ENCODE measurements at places on chromosomes 16 and 17.

DNA sequence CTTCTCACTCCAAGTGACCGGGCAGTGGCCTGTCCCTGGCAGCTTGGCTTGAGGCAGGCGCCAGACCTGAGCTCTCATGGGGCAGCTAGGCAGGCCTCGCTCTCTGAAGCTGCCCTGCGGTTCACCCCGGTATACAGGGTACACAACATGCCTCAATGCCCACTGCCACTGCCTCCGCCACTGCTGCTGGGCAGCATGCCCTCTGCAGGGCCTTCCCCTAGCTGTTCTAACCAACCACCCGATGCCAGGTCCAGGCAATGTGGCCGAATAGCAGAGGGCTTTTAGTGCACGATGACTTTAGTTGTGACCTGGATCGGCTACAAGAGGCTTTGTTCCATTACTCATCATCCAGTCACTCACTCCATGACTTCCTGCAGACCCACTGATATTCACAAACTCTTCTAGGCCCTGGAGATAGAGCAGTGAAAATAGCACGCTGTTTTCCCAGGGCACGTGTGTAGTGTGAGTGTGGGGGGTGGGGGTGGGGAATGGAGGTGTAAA lies 19.7 kb downstream of the CDC42EP4 start:
- DNase-seq = no peak

- DNase-seq = no peak
Observed at GRCh38 chr17:14864127-14864526, 401.0 kb downstream of the PMP22 start.

DNA sequence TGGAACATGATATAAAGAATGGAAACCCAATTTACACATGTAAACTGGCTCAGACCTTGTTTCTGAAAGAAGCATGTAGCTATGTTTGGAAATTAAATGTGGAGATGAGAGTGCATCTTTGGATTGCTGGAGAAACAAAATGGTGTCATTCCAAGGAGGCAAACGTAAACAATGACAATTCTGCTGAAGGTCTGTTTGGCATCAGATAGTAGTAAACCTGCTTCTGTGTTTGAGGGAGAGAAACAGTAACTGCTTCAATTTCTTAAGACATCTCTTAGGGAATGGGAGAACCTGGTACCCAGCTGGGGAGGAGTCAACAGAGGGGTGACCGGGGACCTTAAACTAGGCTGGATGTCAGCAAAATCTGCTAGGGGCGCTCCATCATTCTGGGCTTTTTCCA lies 23.5 kb downstream of the GPRC5B start:
- no peak for DNase-seq

GRCh38 chr17:70084476-70084875 lies 9.5 kb downstream of the KCNJ16 start:
- no peak for DNase-seq

GRCh38 chr17:42651392-42651791 lies 7.7 kb upstream of the TUBG2 start:
- no peak for DNase-seq

GRCh38 chr16:83312718-83313245 lies 495.0 kb upstream of the HSBP1 start:
- no peak for DNase-seq

GRCh38 chr16:9395958-9396359 lies 304.5 kb downstream of the HAPSTR1 start:
- no peak for DNase-seq

DNA sequence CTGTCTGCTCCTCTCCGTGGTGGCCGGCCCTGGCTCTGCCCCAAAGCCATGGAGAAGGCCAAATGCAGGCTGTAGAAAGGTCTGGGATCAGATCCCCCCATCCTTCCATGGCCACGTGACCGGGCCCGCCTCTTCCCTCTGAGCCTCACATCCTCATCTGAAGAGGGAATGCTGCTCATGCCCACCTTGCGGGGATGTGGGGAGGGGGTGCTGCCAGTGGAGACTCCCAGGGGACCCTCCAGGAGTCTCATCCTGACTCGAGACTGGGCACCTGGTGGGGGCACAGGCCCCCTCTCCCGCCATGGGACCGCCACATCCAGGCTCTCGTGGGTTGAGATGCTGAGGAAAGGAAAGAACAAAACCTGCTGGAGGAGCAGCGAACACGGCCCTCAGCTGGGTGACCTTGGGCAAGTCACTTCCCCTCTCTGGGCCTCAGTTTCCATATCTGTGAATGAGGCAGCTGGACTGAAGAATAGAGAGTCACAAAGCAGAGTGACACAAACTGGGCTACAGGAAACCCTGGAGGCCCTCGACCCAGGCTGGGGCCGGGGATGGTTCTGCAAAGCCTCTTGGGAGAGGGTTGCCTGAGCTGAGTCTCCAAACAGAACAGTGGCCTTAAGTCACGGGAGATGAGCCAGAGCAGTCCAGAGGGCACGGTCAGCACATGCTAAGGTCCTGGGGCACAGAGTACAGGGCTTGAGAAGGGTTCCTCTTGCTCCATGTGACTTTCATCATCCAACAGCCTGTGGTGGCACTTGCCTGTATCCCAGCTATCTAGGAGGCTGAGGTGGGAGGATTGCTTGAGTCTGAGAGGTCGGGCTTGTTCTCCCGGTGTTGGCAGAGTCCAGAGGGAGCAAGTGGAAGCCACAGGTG lies 30.1 kb downstream of the SOCS1 start:
- no peak for DNase-seq

DNA sequence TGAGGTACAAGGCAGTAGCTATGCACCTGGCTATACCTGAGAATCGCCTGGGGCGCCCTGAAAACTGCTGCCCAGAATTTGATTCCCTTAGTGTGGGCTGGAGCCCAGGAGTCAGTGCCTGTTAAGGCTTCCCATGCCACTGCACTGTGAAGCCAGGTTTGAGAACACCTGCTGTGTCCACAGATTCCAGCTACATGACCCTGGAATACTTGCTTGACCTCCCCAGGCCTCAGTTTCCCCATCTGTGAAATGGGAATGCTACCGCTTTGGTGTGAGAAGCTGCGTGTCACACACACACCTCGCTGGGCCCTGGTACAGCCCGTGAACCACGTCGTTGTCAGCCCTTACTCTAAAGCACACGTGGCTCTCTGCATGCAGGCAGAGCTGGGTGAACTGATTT lies 271.0 kb downstream of the C16orf95 start:
- no peak for DNase-seq

DNA sequence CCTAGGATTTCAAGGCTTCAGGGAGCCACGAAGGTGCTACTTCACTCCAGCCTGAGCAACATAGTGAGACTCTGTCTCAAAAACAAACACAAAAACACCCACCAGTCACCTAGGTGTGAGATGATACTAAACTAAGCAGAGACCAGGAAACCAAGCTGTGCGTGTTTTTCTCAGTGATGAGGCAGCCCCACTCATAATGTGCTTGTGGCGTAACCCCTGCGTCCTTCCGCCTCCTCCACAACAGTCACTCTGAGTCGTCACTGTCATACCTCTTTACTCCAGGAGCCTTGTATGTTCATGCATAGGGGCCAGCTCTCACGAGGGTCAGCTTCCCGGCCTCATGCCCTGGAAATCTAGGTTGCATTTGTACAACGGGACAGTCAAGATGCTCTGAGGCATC lies 31.1 kb upstream of the SLC47A1 start:
- DNase-seq = peak; percentile 33

- DNase-seq = no peak
Observed at GRCh38 chr16:11016993-11017392, 72.6 kb downstream of the CLEC16A start.

DNA sequence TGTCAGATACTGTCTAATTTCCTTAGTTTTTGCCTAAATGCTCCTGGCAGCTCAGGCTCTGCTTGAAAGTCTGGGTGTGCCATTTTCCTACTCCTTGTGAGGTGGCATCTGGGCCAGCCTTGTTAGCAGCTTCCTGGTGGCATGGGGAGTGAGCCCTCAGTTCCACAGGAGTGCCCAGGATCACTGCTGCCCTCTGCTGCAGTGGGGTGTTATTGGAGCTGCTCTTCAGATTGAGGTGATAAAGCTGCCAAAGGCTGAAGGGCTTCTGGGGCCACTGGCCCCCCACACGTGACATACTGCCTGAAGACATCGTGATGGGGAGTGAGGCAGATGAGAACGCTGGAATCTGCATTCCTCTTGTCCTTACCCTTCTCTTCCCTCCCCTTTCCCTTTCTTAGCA lies 27.4 kb downstream of the CEP95 start:
- no peak for DNase-seq

- no peak for DNase-seq
Observed at GRCh38 chr16:81564421-81564911, 119.9 kb downstream of the CMIP start.

- DNase-seq = no peak
Observed at GRCh38 chr16:22874394-22874793, 60.4 kb downstream of the HS3ST2 start.

GRCh38 chr17:28406473-28406814 lies 432 bp upstream of the SLC46A1 start:
- no peak for DNase-seq

DNA sequence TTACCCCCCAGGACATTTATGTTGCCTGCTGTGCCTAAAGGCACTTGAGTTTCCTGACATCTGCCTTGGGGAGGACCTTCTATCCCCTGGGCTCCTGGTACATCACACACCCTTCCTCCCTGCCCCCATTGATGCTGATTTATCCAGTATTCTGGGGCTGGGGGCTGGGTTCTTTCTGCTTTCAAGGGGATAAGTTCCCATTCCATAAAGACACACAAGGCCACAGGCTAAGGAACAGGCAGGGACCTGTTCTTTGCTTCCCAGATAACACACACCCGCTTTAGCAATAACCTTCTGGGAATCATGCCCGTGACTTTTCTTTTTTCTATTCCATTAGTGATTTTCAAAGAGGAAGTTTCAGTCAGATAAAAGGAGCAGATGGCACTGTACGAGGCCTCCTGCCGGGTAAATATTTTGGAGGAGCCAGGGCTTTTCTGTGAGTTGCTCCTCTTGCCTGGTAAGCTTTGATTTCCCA lies 30.6 kb downstream of the CHD9 start:
- no peak for DNase-seq

GRCh38 chr16:17861981-17862479 lies 391.3 kb upstream of the XYLT1 start:
- DNase-seq = no peak

DNA sequence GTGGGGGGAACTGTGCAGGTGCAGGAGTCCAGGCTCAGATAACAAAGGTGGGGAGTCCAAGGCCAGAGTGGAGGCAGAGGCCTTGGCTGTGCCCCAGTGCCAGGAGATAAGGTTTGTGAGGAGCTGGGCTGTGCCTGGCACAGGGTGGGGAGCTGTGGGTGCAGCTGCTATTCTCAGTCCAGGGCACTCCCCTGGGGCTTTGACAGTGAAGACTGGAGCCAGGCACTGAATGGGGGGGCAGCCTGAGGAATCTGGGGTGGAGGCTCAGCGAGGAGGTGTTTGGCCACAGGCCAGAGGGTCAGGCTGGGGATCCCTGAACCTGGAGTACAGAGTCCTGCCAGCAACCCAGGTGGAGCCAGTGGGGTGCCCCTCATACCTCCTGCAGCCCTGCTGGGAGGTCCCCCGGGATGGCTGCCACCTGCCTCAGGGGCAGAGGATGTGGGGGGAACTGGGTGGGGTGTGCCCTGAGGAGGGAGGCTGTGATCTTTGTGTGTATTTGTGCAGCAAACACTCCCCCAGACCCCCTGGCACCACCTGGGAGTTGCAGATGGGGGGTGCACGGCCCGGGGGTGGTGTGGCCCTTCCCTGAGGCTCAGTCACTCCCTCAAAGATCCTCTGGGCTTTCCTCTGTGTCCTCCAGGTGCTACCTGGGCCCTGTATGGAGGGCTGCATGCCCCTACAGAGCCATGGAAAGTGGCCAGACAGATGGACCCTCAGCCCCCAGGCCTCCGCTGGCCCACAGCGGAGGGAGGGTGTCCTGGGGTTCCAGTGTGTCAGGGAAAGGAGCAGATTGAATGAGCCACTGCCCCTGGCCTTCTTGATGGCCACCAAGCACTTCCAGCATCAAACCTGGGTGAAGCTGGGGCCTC lies 44.5 kb upstream of the SMPD3 start:
- DNase-seq = no peak

- peak; percentile 72 for DNase-seq
Observed at GRCh38 chr16:66899945-66900710, 18.6 kb downstream of the CDH16 start.

DNA sequence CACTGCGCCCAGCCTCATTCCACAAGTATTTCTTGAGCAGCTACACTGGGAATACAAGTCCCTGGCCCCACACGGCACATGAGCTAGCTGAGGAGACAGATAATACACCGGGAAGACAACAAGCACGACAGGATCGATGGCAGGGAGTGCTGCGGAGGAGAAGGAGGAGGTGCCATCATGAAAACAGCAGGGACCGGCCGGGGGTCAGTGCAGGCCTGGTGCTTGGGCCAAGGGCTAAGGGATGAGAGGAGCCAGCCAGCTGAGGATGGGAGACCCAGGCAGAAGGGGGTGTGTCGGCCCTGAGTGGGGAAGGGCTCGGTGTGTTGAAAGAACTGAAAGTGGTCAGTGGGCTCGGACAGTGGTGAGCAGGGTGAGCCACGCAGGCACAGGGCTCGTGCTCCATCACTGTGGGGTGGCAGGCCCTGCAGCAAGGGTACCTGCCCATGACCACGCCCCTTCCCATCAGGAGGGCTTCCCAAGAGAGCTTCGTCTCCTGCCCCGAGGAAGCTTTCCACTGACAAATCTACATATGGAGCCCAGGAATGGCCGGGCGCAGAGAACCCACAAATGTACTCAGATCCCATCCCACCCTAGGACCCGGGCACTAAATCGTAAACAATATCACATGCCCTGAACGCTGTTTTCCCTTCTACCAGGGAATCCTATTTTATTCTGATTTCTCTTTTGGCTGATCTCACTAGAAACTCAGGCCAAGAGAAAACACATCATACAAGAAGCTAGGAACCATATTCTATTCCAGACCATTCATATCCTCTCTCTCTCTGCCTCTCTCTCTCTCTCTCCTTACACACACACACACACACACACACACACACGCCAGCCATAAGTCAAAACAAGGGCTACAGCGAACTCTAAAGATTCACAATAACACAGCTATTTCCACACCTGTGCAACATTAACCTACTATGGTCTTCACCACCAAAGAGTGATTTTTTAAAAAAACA lies 50.7 kb upstream of the TNRC6C start:
- no peak for DNase-seq

DNA sequence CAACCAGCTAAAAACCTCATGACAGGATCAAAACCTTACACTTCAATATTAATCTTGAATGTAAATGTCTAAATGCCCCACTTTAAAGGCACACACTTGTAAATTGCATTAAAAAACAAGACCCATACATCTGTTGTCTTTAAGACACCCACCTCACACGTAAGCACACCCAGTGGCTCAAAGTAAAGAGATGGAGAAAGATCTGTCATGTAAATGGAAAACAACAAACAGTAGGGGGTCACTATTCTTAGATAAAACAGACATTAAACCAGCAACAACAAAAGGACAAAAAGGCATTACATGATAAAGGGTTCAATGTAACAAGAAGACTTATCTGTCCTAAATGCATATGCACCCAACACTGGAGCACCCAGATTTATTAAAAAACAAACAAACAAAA lies 35.6 kb downstream of the SDR42E1 start:
- DNase-seq = no peak

GRCh38 chr17:48307814-48308411 lies 122.1 kb downstream of the SKAP1 start:
- DNase-seq = peak; percentile 63
